Amniotic epithelial cell (primary cell): ENCODE measurements at places on chromosomes 1 and 21.

DNA sequence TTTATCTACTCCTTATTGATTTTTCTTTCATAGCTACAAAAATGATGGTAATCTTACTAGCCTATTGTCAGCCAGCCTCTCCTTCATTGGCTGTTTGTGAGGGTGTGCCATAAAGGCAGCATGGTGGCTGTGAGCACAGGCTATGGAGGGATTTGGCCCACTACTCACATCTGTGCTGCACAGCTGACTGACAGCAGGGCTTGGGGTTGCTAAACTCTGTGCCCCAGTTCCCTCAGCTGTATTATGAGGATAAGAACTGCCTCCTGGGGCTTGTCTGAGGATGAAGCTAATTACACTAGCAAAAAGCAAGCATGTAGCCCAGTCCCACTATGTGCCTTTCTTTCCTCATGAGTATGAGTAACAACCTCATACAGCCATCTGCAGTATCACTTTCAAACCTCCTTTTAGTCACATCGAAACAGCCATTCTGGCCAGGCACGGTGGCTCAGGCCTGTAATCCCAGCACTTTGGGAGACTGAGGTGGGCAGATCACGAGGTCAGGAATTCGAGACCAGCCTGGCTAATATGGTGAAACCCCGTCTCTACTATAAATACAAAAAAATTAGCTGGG, 66.2 kb downstream of the COQ8A start:
- no peak for DNase-seq

DNA sequence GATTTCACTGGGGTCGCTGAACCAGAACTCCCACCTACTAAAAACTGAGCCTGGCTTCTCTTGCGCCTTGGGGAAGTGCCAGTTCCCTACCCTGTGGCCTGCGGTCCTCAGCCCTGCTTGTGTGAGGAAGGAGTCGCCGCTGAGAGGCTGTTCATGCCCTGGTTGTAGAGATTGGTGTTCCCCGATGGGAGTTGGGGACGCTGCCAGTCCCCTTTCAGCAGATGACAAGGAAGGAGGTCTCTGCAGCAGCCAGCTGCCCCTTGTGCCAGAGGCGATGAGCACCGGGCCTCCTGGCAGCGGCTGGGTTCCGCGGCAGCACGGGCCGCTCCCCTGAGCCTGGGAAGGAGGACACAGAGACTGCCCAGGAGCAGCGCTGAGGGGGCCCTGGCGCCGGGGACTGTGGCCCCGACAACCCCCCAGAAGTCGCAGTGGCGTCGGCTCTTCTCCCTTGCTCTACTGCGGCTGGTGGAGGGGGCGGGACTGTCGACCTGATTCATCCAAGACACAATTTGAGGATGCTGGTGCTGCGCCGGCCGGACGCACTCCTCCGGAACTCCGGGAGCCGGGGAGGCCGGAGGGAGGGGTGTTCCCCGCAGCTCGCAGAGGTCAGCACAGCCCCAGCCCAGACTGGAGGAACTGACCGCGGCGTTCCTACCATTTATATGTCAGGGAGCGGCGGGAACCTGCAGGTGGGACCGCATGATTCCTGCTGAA, 12.0 kb upstream of the ADORA3 start:
- DNase-seq: peak; percentile 47

- no peak for DNase-seq
These were observed 66.8 kb downstream of the COL24A1 start for GRCh38 chr1:86089765-86090164.

- DNase-seq: no peak
These were observed 8.1 kb upstream of the RAB29 start for GRCh38 chr1:205783433-205783795.

GRCh38 chr1:114203595-114204128, 50.0 kb upstream of the SYT6 start:
- no peak for DNase-seq

DNA sequence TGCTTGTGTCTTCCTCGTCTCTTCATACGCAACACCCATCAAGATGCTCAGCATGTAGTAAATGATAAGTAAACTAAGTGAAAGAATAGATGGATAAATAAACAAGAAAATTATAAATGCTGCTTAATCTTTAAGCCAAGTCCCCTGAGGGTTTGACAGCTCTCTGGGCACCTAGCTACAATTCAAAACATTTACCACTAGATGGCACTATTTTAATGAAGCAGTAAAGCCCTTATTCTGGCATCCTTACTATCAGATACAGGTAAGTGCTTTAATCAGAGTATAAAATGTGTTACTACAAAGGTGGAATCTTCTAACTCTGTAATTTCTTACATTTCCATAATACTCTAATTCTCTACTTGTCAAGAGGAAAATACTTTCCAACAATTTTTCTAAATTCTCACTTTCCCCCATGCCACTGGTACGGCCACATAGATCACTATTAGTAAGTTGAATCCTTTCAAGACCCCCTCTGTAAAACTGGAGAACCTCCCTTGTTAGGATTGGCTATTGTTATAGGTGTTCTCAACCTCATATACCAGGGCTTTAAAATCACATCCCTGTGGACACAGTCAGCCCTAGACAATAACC, 137.8 kb downstream of the BARHL2 start:
- peak; percentile 31 for DNase-seq

GRCh38 chr1:244102468-244102867, 51.4 kb downstream of the ZBTB18 start:
- DNase-seq: no peak

DNA sequence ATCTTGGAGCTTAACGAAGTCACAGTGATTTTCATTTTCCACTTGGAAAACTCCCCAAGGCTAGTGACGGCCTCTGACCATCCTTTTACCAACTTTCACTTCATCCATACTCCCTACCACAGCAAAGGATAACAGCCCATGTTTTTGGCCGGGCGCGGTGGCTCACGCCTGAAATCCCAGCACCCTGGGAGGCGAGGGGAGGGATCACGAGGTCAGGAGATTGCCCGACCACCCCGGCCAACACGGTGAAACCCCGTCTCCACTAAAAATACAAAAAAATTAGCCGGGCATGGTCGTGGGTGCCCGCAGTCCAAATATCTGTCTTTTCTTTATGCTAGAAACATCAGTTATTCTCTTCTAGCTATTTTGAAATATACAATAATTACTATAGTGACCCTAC, 7.3 kb downstream of the ASPM start:
- DNase-seq: no peak

- DNase-seq: peak; percentile 69
These were observed 23.8 kb downstream of the TSEN15 start for GRCh38 chr1:184075055-184076029.
